Activated naive CD8-positive, alpha-beta T cell treated with anti-CD3 and anti-CD28 coated beads, Interleukin-2, amount 50 U/mL, for 16 hours (primary cell): ENCODE measurements at places on chromosomes 3 and 15.

DNA sequence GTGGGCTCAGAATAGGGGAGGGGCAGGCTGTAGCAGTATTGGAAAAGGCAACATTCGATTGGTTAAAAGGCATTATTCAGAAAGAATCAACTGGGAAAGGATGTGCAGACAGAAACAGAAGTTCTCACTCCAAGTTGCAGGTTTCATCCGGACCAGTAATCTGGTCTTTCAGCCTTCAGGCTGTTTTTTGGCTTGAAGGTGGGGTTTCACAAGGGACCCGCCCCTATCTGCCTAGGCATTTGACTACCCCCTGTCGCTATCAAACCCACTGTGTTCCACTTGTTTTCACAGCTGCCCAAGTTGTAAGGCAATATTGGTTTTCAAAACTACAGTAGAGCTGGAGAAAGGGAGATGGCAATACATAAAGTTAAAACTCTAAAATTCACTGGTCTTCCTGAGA is 96.9 kb downstream of the VPS8 start:
- DNase-seq: no peak

GRCh38 chr15:27989838-27990237 is 109.3 kb downstream of the OCA2 start:
- no peak for DNase-seq

DNA sequence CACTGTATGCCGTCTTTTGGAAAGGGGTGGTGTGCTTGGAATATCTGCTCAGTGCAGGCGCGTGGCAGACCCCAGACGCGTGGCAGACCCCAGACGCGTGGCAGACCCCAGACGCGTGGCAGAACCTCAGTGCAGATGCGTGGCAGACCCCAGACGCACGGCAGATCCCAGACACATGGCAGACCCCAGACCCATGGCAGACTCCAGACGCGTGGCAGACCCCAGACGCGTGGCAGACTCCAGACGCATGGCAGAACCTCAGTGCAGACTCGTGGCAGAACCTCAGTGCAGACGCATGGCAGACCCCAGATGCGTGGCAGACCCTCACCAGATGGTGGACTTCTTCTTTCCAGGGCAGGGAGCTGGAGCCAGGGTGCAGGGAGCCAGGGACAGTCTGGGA is 637 bp upstream of the MUC4 start:
- no peak for DNase-seq

- no peak for DNase-seq
Observed at GRCh38 chr3:175777965-175778364, 918.8 kb downstream of the NAALADL2 start.

- no peak for DNase-seq
Observed at GRCh38 chr3:21345382-21345976, 405.5 kb downstream of the ZNF385D start.

DNA sequence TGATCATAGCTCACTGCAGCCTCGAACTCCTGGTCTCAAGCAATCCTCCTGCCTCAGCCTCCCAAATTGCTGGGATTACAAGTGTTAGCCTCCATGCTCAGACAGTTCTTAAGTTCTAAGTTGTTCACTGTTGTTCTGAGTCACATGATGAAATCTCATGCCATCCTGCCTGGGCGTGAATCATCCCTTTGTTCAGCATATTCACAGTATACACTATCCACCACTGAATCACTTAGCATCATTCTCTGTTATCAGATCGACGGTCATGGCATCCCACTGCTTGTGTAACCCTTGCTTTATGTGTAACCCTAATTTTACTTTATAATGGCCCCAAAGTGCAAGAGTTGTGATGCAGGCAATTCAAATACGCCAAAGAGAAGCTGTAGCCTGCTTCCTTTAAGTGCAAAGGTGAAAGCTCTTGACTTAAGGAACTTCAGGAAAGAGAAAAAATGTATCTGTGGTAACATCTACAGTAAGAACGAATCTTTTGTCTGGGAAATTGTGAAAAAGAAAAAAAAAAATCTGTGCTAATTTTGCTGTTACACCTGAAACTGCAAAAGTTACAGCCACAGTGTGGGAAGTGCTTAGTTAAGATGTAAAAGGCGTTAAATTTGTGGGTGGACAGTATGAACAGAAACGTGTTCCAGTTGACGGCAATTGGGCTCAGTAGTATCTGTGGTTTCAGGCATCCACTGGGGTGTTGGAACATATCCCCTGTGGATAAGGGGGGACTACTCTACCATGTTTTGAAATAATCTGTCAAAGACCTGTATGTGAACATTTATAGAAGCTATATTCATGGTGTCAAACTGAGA is 80.6 kb downstream of the PCOLCE2 start:
- no peak for DNase-seq

DNA sequence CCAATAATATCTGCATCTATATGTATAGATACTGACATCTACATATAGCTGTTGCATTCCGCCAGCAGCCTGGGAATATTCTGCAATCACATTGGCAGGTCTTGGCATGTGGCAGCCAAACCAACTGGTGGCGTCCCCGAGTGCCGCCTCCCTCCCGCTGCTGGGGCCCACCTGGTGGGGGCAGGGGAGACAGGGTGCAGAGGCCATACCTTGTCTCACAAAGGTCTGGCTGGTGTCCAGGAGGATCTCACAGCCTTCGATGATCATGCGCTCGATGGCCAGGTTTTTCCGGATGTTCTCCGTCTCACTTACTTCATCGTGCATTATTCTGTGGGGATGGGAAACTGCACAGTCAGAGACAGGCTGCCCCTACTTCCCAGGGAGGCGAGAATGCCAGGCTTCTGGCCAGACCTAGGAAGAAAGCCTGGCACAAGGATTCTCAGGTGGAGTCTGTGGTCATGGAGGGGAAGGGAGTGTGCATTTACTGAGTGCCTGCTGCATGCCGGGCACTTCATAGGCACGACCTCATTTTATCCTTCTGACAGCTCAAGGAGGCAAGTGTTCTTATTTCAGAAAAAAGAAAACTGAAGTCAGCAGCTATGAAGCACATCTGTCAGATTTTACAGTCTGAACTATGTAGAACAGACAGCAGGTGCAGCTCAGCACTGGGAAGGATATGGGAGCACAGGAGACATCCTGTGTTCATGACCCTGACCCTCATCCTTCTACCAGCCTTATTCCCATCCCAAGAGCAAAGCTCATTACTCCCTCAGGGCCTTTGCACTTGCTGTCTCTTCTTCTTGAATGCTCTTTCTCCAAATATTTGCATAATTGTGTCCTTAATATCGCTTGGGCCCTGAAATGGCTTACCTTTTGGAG is 62.8 kb downstream of the RASGRF1 start:
- DNase-seq: no peak

- DNase-seq: no peak
Observed at GRCh38 chr3:108947855-108948254, 5.8 kb downstream of the GUCA1C start.

- no peak for DNase-seq
Observed at GRCh38 chr3:64495781-64496334, 191.9 kb downstream of the ADAMTS9 start.

GRCh38 chr15:41564286-41564959 is 5.4 kb downstream of the TYRO3 start:
- no peak for DNase-seq

GRCh38 chr15:85973584-85974347 is 105.9 kb upstream of the AGBL1 start:
- DNase-seq: no peak

GRCh38 chr15:56534728-56535127 is 69.8 kb upstream of the MNS1 start:
- no peak for DNase-seq

GRCh38 chr3:148360051-148360450 is 337.7 kb upstream of the AGTR1 start:
- DNase-seq: no peak

GRCh38 chr15:33565094-33565493 is 254.3 kb downstream of the RYR3 start:
- no peak for DNase-seq

- DNase-seq: no peak
Observed at GRCh38 chr15:22891426-22892210, 53.2 kb downstream of the NIPA2 start.

DNA sequence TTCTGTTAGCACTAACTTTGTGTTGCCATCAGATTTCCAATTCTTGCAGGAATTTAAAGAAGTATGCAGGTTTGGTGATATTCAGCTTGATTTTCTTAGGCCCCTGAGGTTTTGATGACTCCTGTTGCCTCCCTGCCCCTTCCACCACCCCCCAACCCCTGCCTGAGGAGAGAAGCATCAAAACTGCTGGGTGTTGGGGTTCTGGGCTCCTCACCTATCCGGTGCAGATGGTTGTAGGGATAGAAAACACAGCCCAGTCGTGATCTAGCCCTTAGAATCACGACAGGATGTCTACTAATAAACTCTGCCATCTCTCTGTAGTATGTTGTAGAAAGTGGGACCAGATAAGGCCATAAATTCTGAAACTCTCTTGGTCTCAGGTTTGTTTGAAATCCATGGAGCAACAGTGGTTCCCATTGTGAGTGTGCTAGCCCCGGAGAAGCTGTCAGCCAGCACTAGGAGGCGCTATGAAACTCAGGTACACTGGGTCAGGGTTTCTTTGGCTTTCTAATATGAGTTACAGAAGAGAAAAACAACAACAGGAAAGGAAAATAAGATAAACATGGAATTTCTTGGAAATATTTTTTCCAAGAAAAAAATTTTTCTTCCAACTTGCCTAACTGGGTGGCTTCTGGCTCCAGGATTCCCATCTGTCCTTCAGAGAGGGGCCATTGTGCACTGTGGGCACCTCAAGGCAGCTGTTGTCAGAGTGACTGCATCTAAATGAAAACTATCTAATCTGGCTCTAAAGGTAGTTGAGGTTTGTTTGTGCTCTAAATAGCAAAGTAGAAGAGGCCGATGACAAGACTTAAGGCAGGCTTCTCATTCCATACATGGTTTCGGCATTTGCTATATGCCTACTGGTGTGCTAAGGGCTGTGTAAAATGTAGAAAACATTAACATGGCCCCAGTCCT is 8.7 kb downstream of the SRP14 start:
- no peak for DNase-seq
